ENCODE measurements at places on chromosomes 7 and 10.

- no peak for DNase-seq
These were observed 63.5 kb downstream of the MGMT start for GRCh38 chr10:129530581-129530980.

DNA sequence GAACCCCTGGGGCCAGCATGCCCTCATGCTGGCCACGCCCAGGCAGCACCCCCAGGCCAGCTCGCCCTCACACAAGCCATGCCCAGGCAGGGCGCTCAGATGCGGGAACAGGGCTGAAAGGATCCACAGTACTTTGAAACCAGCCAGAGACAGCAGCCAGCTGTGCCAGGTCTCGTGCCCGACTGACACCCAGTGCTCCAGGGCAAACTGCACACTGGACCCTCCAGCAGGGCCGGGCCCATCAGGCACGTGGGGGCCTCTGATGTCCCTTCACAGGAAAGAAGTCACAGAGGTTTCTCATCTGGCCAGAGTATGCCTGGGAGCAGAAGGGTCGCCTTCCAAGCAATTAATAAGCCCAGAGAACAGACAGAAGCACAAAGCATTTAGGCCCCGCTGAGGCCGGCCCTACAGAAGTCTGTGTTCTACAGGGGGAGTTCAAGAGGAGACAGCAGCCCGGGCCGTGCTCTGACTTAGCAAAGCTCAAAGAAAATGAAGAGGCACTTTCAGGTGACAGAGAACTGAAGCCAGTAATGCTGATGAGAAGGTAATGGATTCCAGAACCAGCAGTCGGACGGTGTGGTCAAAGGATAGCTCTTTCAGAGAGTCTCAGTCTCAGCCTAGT, 21.4 kb downstream of the MAD1L1 start:
- DNase-seq, result no peak

DNA sequence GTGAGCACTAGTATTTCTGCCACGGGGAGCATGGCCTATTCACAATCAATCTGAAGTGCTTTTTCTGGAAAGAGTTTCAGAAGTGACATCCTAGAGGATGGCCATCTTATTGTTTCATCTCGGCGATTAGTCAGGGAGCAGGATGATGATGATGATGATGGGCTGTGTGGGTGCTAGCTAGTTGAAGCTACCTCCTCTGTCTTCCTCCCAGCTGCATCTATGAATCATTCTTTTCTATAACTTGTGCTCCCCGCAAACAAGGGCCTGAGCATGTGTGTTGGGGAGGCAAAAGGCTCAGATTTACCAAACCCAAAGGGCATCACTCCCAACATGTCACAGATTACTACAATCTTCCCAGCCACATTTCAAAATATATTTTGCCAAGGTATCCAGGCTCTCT, 118.7 kb upstream of the LAMB4 start:
- DNase-seq, result no peak

DNA sequence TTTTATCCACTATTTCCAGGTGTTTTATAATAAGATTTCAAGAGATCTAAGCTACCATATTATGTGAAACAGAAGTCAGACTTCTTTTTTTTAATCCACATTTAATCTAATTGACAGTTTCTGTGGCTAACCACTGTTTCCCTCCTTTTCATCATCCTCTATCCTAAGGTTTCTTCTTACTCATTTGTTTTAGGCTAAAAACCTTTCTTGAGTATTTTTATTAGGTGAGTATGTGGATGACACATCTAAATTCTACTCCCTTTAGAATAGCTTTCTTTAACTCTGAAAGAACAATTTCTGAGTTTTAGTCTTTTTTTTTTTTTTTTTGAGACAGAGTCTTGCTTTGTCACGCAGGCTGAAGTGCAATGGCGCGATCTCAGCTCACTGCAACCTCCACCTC, 62.7 kb downstream of the NPY start:
- no peak for DNase-seq

GRCh38 chr10:79356104-79356503, 8.8 kb downstream of the PPIF start:
- no peak for DNase-seq

Data from left forelimb (tissue), 1 donor.